Liver (tissue), 10 donors: ENCODE measurements at places on chromosomes 1 and 21.

- DNase-seq: no peak
Observed at GRCh38 chr1:27689423-27690173, 17.6 kb upstream of the IFI6 start.

DNA sequence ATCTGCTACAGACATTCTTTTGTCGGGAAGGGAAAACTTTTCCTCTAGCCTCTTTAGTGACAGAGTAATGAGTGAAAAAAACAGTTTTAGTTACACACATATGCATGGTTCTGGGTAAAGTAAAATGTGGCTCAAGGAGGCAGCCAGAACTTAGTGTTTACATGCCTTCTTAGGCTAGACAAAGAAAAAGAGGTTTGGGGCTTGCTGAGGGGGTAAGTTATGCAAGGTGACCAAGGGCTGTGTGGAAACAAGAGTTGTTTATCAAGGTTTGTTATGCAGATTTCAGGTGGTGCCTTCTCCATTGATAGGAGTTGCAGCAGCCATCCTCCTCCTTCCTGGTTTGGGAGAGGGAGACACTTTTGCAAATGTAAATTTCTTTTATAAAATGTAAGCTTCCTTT, 66.5 kb upstream of the RAB3GAP2 start:
- DNase-seq: no peak

DNA sequence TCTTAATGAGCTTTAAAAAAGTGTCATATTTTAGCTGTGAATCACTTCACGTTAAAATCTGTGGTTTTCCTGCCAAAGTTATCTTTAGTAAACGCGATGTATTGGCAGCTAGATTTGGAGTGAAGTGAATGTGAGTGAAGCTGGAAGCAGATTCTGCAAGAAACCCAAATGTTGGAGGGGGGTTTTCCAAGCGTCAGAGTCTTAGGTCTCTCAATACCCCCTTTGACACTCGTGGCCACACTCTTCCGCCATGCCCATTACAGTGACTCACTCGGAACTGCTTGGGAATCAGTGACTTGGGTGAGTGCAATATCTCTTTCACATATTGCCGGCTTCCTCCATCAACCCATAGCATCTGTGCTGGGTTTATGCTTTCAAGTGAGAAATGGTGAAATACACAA, 17.5 kb downstream of the B3GALT5 start:
- no peak for DNase-seq

GRCh38 chr1:37945743-37946702, 830 bp downstream of the INPP5B start:
- peak; percentile 57 for DNase-seq

DNA sequence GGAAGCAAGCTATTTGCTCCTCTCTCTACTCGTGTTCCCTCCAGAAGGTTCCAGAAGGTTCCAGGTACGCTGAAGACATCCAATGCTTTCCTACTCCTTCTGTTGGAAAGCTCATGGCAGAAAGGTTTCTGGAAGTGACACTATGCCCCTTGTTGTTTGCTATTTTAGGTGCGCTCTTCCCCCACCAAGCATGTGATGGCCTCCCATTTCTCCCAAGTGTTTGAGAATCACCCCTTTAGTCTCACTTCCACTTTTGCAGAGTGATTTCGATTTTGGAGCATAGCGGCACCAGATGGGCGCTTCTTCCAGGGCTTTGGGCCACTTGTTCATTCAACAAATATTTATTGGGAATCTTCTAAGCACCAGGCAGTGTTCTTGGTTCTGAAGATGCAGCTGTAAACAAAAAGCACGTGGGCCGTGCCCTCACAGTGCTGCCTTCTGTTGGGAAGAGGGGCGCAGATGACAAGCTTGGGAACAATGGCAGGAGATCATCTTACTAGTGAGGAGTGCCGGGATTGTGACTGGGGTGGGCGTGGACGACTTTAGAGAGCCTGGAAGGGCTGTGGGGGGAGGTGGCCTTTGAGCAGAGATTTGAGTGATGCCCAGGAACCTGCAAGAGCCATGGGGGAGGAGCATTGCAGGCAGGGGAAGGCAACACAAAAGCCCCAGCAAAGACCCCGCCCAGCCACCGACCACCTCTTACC, 43.0 kb upstream of the TARDBP start:
- no peak for DNase-seq

GRCh38 chr21:14632359-14632758, 86.2 kb upstream of the SAMSN1 start:
- no peak for DNase-seq

GRCh38 chr1:87956072-87956471, 627.4 kb downstream of the LMO4 start:
- no peak for DNase-seq

GRCh38 chr21:42580793-42581321, 67.2 kb downstream of the SLC37A1 start:
- DNase-seq: no peak

- DNase-seq: no peak
Observed at GRCh38 chr1:64117492-64117891, 85.9 kb upstream of the UBE2U start.

GRCh38 chr1:169694304-169695075, 16.9 kb downstream of the SELL start:
- DNase-seq: no peak
